ENCODE measurements at places on chromosomes 2 and 18.
A peak's percentile ranks its signal among the peaks of the same experiment; 100 is the strongest.

GRCh38 chr18:38368246-38368645 lies 802.6 kb upstream of the CELF4 start:
- H3K27ac ChIP-seq: no peak overlapping the region
- DNase-seq: no peak
- H3K4me3 ChIP-seq: no peak overlapping the region
- no peaks in the 10 kb centered on the region for H3K36me3 ChIP-seq
- peaks cover 11% of the 10 kb centered on the region for H3K4me1 ChIP-seq

DNA sequence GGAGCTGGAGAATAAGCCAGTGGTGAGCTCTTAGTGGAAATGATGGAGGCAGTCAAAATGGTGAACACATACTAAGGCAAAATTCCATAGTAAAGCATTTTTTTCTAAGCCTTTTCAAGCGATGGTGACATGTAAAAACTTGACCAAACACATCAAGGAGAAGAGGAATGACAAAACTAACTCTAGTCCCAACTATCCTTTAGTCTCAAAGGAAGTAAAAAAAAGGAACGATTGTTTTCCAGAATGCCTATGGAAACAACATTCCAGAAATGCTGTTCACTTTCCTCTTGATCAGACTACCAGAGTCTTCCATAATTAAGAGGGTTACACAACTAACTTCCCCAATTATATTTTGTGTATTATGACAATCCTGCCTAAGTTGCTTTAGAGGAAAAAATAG lies 715.6 kb downstream of the EPHA4 start:
- DNase-seq: no peak
- no peaks in the 10 kb centered on the region for H3K27me3 ChIP-seq
- H3K27ac ChIP-seq: no peak overlapping the region
- no peaks in the 10 kb centered on the region for H3K36me3 ChIP-seq
- no peaks in the 10 kb centered on the region for H3K4me1 ChIP-seq

- H3K4me3 ChIP-seq: no peak overlapping the region
- H3K27ac ChIP-seq: no peak overlapping the region
- H3K36me3 ChIP-seq: no peaks in the 10 kb centered on the region
- peak; percentile 7 for DNase-seq
- H3K4me1 ChIP-seq: no peaks in the 10 kb centered on the region
These were observed 31.2 kb downstream of the PARD3B start for GRCh38 chr2:204576362-204576979.

DNA sequence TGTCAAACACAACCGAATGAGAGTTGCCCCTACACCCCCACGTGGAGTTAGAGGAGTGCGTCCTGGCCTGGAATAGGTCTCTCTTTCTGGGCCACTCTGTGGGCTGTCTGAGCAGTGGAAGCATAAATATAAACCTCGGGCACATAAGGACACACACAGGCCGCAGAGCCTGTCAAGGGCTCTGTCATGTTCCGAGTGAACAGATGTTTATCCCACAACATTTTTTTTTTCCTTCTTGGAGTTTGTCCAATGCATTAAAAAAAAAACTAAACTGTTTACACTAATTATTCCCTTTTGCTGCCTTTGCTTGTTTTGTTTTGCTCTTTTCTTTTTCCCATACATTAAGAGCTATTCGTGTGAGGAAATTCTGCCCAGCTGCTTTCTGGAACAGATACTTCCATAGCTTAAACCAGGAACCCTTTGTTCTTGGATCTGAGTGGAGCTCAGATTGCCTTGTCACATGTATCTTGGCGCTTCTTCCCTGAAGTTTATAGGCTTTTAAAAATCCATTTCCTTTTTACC lies 228.3 kb upstream of the FOSL2 start:
- peaks cover 1% of the 10 kb centered on the region for H3K36me3 ChIP-seq
- H3K4me1 ChIP-seq: no peaks in the 10 kb centered on the region
- H3K27me3 ChIP-seq: no peaks in the 10 kb centered on the region
- H3K27ac ChIP-seq: peak overlapping the region; percentile 26
- no peak overlapping the region for H3K4me3 ChIP-seq

DNA sequence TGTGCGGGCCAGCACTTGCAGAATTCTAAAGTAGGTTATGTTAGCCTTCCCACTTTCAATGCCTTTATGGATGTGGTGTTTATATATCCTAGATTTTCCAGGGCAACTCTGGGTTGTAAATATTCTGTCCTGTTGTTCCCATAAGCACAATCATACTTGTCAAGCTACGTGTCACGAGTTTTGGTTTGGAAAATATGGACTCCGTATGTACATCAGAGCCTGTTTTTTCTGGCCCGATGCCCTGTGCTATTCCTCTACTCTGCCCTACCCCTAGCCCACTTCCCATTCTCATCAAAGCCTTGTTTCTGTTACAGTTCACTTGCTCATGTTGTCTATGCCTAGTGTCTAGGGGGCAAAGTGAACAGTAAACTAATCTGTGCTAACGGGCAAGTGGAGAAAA lies 27.0 kb upstream of the ZEB2 start:
- H3K27me3 ChIP-seq: peaks cover 20% of the 10 kb centered on the region
- no peak overlapping the region for H3K4me3 ChIP-seq
- no peak for DNase-seq
- no peaks in the 10 kb centered on the region for H3K36me3 ChIP-seq
- peaks cover 4% of the 10 kb centered on the region for H3K4me1 ChIP-seq

DNA sequence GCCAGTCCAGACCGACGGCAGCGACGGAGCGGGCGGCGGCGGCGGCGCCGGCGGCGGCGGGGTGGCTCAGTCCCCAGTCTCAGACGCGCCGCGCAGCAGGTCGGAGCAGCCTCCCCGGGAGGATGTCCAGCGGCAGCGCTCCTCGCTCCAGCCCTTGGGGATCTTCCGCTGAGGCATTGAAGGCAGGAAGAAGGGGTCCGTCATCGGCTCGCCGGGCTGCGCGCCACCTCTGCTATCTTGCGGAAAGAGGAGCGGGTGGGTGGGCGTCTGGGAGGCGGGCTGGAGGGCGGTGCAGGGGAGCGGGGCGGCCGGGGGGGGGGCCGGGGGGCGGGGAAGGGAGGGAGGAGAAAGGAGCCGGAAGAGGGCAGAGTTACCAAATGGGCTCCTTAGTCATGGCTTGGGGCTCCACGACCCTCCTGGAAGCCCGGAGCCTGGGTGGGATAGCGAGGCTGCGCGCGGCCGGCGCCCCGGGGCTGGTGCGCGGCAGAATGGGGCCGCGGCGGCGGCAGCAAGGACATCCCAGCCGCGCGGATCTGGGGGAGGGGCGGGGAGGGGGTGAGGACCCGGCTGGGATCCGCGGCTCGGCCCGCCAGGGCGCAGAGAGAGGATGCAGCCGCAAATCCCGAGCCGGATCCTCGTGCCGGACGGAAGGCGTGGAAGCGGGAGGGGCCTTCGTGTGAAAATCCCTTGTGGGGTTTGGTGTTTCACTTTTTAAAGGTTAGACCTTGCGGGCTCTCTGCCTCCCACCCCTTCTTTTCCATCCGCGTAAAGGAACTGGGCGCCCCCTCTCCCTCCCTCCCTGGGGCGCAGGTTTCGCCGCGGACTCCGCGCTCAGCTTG lies at the start of gene NETO1:
TSS of gene NETO1 (minus strand) at position 242 of the 839 bp plus-strand sequence. CDS start 696 bp downstream, outside the sequence.
- no peak for DNase-seq
- peak within 1 kb of the TSS; percentile 20 for H3K4me3 ChIP-seq
- peaks cover 3% of the 10 kb centered on the region for H3K36me3 ChIP-seq

DNA sequence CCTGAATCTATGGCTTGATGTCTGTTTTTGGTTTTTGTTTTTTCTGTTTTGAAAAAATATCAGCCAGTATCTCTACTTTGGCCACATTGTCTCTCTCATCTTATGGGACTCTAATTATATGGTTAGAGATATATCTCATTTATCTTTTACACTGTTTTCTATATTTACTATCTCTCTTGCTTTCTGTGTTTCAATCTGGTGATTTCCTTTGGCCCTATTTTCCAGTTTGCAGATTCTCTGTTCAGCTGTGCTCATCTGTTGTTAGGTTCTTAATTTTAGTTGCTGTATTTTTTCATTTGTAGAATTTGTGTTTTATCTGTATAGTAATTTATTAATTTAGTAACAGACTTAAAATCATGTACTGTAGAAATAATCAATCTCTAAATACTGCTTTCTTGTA lies 41.3 kb upstream of the ELAC1 start:
- H3K36me3 ChIP-seq: peaks cover 33% of the 10 kb centered on the region
- H3K27ac ChIP-seq: no peak overlapping the region
- H3K4me1 ChIP-seq: no peaks in the 10 kb centered on the region
- no peaks in the 10 kb centered on the region for H3K27me3 ChIP-seq
- H3K4me3 ChIP-seq: no peak overlapping the region

GRCh38 chr18:13500869-13501542 lies 225.4 kb downstream of the FAM210A start:
- no peaks in the 10 kb centered on the region for H3K27me3 ChIP-seq
- H3K4me1 ChIP-seq: peaks cover 49% of the 10 kb centered on the region
- peak overlapping the region; percentile 12 for H3K4me3 ChIP-seq

GRCh38 chr2:54161660-54162424 lies 46.4 kb downstream of the ACYP2 start:
- H3K27me3 ChIP-seq: no peaks in the 10 kb centered on the region
- H3K4me3 ChIP-seq: no peak overlapping the region
- H3K27ac ChIP-seq: no peak overlapping the region

- DNase-seq: no peak
- H3K36me3 ChIP-seq: no peaks in the 10 kb centered on the region
- no peak overlapping the region for H3K27ac ChIP-seq
- no peaks in the 10 kb centered on the region for H3K4me1 ChIP-seq
- no peak overlapping the region for H3K4me3 ChIP-seq
- no peaks in the 10 kb centered on the region for H3K27me3 ChIP-seq
These were observed 86.1 kb upstream of the CTAGE1 start for GRCh38 chr18:22503803-22504202.

- H3K4me3 ChIP-seq: no peak overlapping the region
- H3K4me1 ChIP-seq: peaks cover 3% of the 10 kb centered on the region
- peak; percentile 4 for DNase-seq
- H3K27ac ChIP-seq: no peak overlapping the region
These were observed 122.9 kb downstream of the ATAD2B start for GRCh38 chr2:23803965-23804542.

GRCh38 chr2:8606226-8606625 lies 75.6 kb upstream of the ID2 start:
- H3K27me3 ChIP-seq: peaks cover 12% of the 10 kb centered on the region
- no peak overlapping the region for H3K4me3 ChIP-seq
- H3K4me1 ChIP-seq: peaks cover 54% of the 10 kb centered on the region
- DNase-seq: peak; percentile 34
- H3K27ac ChIP-seq: no peak overlapping the region
- H3K36me3 ChIP-seq: peaks cover 15% of the 10 kb centered on the region

GRCh38 chr2:96916646-96917543 lies 47.0 kb upstream of the SEMA4C start:
- no peaks in the 10 kb centered on the region for H3K27me3 ChIP-seq
- no peak overlapping the region for H3K4me3 ChIP-seq
- no peak for DNase-seq
- H3K27ac ChIP-seq: no peak overlapping the region
- peaks cover 22% of the 10 kb centered on the region for H3K4me1 ChIP-seq

DNA sequence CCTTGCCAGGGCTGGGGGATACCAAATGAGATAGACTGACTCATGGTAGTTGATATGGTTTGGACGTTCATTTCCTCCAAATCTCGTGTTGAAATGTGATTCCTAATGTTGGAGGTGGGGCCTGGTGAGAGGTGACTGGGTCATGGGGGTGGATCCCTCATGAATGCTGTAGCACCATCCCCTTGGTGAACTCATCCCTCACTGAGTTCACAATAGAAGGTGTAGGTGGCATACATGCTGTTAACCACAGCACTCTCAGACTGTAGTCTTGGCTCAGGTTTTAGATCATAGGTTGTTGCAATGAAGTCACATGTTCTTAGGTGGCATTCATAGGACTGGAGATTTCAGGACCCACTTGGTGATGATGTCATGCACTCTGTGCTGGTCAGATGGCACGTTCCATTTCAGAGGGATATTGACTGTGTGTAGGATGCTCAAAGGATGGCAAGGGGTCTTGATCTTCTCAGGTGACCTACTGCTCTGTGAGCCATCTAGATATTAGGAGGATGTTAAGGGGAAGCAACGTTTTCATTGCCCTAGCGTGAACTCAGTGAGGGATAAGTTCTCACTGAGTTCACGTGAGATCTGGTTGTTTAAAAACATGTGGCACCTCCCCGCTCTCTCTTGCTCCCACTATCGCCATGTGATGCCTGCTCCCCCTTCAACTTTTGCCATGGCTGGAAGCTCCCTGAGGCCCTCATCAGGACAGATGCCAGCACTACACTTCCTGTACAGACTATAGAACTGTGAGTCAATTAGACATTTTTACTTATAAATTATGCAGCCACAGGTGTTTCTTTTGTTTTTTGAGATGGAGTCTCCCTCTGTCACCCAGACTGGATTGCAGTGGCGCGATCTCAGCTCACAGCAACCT lies 73.8 kb upstream of the ACAA2 start:
- no peak overlapping the region for H3K27ac ChIP-seq
- H3K4me3 ChIP-seq: no peak overlapping the region
- no peak for DNase-seq
- peaks cover 18% of the 10 kb centered on the region for H3K27me3 ChIP-seq
- no peaks in the 10 kb centered on the region for H3K4me1 ChIP-seq

GRCh38 chr2:207950063-207950760 lies 75.1 kb downstream of the PLEKHM3 start:
- H3K4me1 ChIP-seq: no peaks in the 10 kb centered on the region
- no peak overlapping the region for H3K27ac ChIP-seq
- no peak for DNase-seq
- H3K4me3 ChIP-seq: no peak overlapping the region
- H3K36me3 ChIP-seq: no peaks in the 10 kb centered on the region
- H3K27me3 ChIP-seq: no peaks in the 10 kb centered on the region

DNA sequence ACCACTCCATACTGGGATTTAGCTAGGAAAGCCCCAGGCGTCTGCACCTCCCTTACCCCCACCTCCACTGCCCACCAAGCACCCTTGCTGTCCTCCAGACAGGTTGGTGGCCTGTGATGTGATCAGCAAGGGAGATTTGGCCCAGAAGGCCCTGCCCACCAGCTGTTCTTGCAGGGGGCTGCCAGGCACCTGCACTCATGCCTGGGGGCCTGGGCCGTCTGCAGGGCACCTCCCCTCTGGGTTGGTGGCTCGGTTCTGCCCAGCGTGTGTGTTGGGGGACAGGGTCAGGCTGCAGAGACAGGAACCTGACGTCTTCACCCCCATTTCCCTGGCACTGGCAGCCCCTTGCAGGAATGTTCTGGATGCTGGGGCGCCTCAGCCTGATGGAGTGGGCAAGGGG lies 5.8 kb downstream of the DNMT3A start:
- H3K27me3 ChIP-seq: no peaks in the 10 kb centered on the region
- no peak overlapping the region for H3K27ac ChIP-seq

DNA sequence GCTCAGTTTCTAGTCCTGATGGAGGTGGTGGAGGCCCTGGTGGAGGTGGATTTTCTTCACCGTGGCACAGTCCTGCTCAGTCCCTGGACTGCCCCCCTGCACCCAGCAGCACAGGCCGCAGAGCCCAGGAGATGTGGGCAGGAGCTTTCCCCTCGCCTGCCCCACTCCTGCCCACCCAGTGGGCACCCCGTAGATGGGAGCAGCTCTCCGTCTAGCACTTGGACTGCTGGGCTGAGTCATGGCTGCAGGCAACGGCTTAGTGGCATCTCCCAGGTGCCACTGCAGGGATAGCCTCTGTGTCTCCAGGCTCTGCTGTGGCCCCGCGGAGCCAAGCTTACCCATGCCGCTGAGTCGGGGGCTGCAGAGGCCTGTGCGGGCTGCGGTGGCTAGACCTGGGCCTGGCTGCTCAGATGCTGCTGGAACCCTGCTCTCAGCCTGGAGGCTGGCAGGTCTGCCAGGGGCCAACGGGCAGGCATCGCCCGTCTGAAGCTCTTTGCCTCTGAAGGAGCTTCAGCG lies 92.3 kb upstream of the CTDP1 start:
- H3K4me3 ChIP-seq: no peak overlapping the region
- no peaks in the 10 kb centered on the region for H3K27me3 ChIP-seq
- DNase-seq: no peak

GRCh38 chr2:186950694-186951093 lies 101.7 kb upstream of the ZSWIM2 start:
- no peaks in the 10 kb centered on the region for H3K36me3 ChIP-seq
- H3K27ac ChIP-seq: no peak overlapping the region
- H3K4me1 ChIP-seq: peaks cover 7% of the 10 kb centered on the region
- H3K27me3 ChIP-seq: no peaks in the 10 kb centered on the region
- H3K4me3 ChIP-seq: no peak overlapping the region
